ENCODE measurements at places on chromosomes 16 and 17. TPM values are rescaled to one million over a fixed set of nuclear protein-coding genes. Genes with fewer than 3 reads are reported as not detected.

CRHR1 gene
- total RNA-seq: not detected

SPIRE2 gene
- total RNA-seq: 2.3 TPM

CIBAR2 gene
- total RNA-seq: not detected

DNA sequence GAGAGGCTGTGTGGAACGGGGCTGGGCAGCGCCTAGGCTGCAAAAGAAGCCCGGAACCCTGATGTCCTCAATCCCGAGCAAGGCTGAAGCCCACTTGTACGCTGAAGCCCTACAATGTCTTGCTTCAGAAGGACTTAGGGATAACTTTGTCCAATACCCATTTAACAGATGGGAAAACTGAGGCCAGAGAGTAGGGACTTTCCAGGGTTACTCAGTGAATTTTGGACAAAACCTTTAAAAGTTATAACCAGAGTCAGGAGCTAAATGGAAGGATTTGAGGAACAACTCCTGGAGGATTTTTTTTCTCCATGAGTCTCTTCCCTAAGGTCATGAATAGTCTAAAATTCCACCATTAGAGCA is 161.2 kb downstream of the IRX5 start:
- DNase-seq: no peak

- no peak for DNase-seq
Measured at GRCh38 chr17:61500287-61500686, 48.1 kb downstream of the TBX4 start.

DNA sequence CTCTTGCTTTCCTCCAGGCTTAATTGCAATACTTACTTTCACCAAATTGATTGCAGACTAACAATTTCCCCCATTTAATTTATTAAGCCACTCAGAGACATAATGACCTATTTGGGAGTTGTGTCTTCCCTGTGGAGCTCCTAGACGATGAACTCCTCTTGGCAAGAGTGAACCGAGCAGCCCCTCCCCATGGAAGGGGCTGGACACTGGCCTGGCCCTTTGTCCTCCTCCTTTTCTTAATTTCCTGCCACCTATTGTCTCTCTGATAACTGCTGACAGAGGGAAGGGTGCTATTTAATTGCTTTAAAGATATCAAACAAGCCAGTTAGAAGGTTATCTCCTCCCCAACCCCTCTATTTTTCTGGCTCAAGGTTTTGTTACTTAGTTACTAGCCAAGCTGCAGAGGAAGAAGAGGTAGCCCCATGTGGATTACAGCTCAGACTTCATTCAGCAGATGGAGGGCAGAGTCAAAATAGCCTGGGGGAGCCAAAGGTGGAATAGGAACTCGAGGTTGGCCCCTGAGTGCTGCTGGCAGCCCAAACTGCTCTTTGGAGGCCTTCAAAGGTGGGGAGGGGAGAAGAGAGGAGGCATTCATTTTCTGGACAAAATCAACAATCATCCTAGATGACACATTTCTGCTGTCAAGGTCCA is 3.7 kb upstream of the SSTR2 start:
- DNase-seq: no peak

All from HFFc6 (cell line).